ENCODE measurements at places on chromosomes 3 and 15. TPM values are rescaled to one million over a fixed set of nuclear protein-coding genes. Genes with fewer than 3 reads are reported as not detected.

- H3K4me3 ChIP-seq: no peak overlapping the region
- no peaks in the 10 kb centered on the region for H3K27me3 ChIP-seq
- no peaks in the 10 kb centered on the region for H3K36me3 ChIP-seq
- DNase-seq: no peak
- H3K4me1 ChIP-seq: no peaks in the 10 kb centered on the region
- H3K27ac ChIP-seq: no peak overlapping the region
These were observed 69.9 kb downstream of the CDC25A start for GRCh38 chr3:48118322-48118721.

Gene CLDN1
- total RNA-seq: 51.7 TPM

DNA sequence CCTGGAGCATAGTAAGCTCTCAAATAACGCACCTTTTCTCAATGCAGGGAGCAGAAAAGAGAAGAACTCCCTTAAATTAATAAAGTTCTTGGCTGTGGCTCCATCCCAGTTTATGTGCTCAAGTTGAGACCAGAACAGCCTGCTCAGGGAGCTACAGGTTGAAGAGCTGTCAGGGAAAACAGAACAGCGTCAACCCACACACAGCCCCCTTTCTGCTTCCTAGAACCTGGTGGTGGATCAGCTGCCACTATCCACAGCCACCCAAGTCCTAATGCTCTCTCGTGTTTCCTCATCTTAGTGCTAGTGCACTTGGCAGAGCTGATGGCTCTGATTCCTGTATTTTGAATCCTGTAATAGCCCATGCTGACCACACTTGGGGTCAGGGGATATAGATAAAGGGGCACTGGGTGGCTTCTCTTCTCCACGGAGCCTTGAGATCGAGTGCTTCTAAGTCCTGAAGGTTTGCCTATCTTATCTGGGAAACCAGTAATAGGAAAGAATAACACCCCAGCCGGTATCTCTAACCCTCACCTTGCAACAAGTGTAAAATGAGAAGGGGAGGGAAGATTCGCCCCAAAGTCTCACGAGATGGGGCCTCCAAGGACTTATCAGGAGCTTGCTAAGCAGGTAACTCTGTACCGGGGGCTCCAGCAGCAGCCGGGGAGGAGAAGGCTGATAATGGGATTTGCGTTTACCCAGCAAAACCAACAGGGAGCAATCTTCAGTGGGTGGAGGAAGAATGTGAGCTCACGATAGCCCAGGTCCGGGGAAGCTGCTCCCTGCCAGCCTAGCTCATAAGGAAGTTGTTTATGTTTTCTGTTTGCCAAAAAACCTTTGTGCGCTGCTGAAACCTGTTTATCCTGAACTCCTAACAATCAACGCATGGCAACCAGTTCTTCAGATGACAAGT lies 136.2 kb upstream of the ICE2 start:
- no peaks in the 10 kb centered on the region for H3K27me3 ChIP-seq
- peak overlapping the region; percentile 76 for H3K27ac ChIP-seq
- H3K4me1 ChIP-seq: peaks cover 16% of the 10 kb centered on the region
- H3K4me3 ChIP-seq: no peak overlapping the region
- no peak for DNase-seq

DNA sequence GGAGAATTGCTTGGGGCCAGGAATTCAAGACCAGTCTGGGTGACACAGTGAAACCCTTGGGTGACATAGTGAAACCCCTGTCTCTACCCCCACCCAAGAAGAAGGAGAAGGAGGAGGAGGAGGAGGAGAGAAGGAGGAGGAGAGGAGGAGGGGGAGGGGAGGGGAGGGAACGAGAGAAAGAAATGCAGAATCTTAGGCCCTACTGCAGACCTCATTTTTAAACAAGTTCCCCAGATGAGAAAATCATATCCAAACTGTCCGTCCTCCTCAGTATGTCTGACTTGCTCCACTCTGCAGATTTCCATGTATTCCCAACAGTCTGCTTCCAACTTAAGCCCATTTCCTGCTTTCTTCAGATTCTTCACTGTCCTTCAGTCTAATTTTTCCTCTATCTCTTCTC lies 63.9 kb upstream of the NUDT16 start:
- H3K27me3 ChIP-seq: no peaks in the 10 kb centered on the region
- no peaks in the 10 kb centered on the region for H3K4me1 ChIP-seq
- DNase-seq: no peak
- H3K27ac ChIP-seq: no peak overlapping the region
- H3K4me3 ChIP-seq: no peak overlapping the region
- H3K36me3 ChIP-seq: no peaks in the 10 kb centered on the region

- DNase-seq: no peak
- H3K4me1 ChIP-seq: peaks cover 5% of the 10 kb centered on the region
- H3K4me3 ChIP-seq: no peak overlapping the region
- no peaks in the 10 kb centered on the region for H3K27me3 ChIP-seq
These were observed 57.7 kb downstream of the GATM start for GRCh38 chr15:45320581-45321205.

All from esophagus squamous epithelium (tissue), 5 donors.